Activated CD4-positive, CD25-positive, alpha-beta regulatory T cell (primary cell): ENCODE measurements at places on chromosomes 12 and 14.

DNA sequence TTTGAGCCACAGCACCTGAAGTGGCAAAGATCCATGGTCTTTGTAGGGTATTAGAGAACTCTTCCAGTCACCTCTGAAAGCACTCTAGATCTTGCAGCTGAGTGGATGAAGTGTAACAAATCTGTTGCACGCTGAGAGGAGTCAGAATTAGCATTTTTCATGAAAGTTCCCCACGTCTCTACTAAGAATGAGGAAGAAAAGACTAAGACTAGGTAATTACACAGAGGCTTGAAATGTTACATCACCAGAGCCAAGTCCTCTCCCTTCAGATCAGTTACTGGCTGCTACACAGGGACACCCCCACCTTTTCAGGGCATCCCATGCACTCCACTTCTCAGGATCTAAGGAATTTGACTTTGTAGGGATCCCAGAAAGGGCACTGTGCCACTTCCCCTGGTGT lies 98.6 kb upstream of the FKBP4 start:
- no peak for DNase-seq

GRCh38 chr14:68814238-68814538 lies 21.3 kb upstream of the ZFP36L1 start:
- DNase-seq = no peak

DNA sequence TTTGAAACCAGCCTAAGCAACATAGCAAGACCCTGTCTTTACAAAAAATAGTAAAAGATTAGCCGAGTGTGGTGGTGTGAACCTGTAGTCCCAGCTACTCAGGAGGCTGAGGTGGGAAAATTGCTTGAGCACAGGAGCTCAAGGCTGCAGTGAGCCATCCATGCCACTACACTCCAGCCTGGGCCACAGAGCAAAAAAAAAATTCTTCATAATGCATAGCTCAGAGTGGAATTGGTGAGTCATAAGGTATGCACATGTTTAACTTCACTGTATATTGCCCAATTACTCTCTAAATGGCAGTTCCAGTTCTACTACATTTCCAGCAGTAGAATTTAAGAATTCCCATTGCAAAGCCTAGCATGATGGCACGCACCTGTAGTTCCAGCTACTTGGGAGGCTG lies 26.8 kb upstream of the CLIP1 start:
- DNase-seq = no peak

GRCh38 chr14:44149597-44149996 lies 357.5 kb downstream of the FSCB start:
- DNase-seq = no peak

DNA sequence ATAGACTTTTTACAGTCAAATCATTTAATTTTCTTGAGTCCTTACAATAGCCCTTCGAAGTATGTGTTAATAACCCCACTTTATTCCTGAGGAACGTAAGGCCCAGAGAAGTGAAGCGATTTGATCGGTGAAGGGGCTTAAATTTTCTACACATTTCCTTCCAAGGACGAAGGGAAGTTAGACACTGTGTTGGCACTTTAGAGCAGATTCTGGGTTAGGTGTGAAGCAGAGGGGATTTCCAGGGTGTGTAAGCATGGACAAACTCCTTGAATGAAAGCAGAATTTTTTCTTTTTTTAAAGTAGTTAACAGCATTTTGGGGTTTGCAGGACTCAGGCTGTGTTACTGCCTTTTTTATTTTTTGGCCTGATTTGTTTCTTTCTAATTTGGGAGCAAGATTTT lies 38.9 kb downstream of the PRORP start:
- no peak for DNase-seq
